ENCODE measurements at places on chromosomes 3 and 15.
A peak's percentile ranks its signal among the peaks of the same experiment; 100 is the strongest.

GRCh38 chr15:54033356-54033860, 55.2 kb downstream of the UNC13C start:
- DNase-seq: no peak

- no peak for DNase-seq
Observed at GRCh38 chr3:37745076-37745475, 116.6 kb upstream of the CTDSPL start.

DNA sequence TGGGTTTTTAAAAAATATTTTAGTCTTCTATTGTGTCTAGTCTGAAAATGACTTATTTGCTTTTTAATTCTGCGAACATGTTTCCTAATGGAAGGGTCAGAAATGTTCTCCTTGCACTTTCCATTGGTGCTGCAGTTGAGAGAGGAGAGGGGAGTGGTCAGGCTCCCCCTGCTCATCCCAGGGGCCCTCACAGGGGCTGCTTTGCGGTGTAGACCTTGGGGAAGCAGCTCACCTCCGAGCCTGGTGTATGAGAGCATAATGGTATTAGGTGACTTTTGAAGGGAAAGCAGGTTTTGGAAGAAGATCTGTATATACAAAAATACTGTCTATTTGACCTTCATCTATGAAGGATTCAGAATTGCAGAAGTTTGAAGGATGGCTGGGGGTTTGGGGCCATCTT, 28.3 kb downstream of the APBA2 start:
- no peak for DNase-seq

DNA sequence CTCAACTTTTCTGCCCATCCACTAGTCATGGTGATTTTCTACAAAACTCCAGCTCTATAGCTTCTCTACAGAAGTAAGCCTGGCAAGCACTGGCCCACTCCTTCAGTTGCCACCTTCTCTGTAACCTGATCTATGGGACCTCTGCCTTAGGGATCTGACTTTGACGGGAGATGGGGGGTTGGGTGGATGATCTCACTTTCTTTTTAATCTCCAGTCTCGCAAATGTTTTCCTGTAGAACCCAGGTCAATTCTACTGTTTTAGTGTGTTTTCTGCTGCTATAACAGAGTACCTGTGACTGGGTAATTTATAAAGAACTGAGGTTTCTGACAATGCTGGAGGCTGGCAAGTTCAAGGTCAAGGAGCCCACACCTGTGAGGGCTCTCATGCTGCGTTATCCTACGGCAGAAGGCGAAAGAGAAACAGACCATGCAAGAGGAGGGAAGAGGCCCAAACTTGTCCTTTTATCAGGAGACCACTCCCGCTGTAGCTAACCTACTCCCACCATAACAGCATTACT, 189.9 kb upstream of the THRB start:
- no peak for DNase-seq

- DNase-seq: no peak
Observed at GRCh38 chr3:12142476-12142875, 16.2 kb downstream of the TIMP4 start.

DNA sequence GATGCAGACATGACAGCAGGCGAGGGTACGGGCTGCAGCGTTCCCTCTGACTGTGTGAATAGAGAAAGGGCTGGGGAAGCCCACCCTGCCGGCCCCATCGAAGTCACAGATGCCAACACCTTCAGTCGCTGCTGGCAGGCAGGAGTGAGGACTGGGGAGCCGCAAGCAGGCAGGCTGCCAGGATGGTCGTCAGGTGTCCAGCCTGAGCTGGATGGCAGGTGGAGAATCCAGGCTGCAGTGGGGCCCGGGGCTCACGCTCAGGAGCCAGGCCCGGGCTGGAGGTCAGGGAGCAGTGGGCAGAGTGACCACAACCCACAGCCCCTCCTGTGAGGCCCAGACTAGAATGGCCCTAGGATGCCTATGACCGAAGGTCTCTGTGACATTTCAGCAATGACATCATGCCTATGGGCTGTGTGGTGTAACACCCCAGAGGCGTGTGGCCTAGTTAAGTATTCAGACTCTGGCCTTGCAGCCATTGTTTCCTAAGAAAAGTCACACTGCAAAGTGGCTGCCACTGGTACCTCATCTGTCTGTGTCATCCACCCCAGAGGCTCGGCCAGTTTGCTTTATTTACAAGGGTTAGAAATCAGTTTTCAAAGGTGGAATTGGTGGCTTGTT, 15.7 kb downstream of the PRR23E start:
- no peak for DNase-seq

- no peak for DNase-seq
Observed at GRCh38 chr15:62972814-62973213, 69.7 kb upstream of the TPM1 start.

DNA sequence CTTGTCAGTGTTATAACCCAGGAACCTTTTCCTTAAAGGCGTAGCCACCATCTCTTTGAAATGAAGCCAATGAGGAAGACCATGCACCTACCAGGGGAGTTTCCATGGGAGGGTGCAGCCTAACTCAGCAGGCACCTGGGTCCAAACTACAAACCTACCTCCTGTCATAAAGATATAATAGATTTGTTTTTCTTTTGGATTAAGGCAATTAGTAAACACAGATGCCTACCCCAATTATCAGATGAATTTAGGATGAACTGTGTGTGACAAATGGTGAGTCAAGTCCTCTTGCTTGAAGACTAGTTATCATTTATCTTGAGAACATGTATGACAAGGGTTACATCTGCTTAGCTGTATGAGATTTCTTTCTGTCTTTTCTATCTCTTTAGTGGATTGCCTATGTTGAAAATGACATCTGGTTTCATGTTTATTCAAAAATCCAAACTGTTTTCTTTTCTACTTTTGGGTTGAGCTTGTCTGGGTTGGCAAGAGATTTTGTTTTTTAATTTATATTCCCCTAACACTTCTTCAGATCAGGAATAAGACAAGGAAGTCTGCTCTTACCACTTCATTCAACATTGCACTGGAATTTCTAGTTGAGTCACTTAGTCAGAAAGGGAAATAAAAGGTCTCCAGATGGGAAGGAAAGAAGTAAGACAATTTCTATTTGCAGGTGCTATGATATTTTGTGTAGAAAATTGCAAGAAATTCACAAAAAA, 149.9 kb downstream of the NEK10 start:
- no peak for DNase-seq

DNA sequence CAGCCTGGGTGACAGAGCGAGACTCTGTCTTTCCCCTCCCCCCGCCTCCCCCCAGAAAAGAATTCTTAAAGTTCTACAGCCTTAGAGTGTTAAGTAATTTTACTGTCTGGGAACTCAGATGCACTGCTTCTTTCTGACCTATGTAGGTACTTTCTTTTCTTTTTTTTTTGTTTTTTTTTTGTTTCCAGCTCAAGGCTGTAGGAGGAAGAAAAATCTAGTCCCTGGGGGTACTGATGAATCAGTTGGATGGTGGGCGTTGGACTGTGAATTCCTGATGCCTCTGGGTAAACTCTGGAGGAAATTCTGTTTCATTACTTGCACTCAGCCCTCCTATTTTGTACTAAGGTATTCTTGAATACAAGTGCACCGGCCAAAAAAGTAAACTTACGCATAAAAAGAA, 10.8 kb downstream of the GHRL start:
- no peak for DNase-seq

DNA sequence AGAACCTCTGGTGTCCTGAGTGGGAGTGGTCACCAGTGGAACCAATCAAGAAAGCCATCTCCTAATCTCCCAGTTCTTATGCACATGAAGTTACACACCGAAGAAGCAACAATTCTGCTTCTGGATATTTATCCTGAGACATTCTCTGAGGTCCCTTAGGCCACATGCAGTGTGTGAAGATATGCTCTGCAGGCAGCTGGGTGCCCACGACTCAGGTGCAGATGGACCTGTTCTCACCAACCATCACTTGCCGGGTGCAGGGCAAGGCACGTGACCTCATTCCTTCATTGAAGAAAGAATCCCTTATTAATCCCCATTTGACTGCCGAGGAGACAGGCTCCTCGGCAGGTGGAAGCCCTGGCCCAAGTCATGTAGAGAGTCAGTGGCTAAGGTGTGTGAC, 79.8 kb downstream of the WNT7A start:
- no peak for DNase-seq

DNA sequence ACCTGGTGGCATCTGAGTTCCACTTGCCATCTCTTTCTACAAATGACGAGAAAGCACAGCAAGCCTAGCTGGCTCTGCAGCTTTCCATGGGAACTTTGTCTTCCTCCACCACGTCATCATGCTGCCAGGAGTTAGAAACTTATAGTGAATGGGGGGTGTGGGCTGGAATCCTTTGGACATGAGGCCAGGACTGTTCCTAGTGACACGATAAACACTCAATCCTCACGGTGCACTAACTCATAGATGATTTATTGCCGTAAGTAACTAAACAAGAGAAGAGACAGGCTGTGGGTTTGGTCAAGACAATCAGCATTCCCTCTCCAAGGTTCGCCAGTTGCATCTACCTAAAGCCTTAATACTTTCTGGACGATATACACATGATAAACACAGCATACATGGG, 50.6 kb downstream of the OXNAD1 start:
- no peak for DNase-seq

GRCh38 chr3:18223571-18223970, 201.6 kb downstream of the SATB1 start:
- no peak for DNase-seq

DNA sequence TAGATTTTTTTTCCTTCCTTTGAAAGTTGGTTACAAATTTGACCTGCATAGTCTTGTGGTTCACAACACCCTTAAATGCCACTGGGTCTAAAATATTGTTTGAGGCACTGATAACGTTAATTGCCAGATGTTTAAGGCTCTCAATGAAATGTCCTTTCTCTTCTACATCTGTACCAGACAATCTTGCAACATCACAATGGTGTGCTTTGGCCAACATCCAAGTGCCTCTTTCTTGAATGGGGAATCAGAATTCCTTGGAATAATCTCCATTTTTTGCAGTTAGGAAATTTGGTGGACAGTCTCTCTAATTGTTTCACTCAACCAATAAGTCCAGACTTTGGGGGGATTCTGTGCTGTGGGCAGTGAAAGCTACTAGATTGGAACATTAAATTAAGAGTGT, 26.0 kb upstream of the PEX5L start:
- no peak for DNase-seq

DNA sequence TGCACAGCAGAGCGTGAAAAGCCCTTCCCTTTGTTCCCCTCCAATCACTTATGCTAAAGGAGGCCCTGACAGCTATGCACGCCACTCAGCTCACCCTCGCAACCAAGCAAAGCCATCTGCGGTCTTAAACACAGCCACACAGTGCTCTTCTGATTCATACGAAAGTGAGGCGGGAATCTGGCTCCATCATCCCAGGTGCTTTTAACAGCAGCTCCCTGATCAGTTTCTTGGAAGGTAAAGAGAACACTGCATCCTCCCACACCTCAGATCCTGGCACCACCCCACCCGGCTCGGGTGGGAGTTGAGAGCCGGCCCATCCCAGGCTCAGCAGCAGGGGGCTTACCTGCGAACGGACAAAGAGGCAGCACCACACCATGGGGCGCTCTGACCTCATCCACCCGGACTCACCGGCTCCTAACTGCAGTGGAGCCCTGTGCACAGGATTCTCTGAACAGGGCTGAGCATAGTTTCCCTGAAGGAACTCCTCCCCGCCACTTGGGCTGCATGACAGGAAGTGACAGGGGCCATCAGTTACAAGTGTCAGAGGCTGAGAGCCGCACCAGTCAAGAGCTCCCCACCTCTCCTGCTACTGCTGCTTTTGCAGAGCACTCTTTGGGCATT, 114.3 kb upstream of the ARHGEF3 start:
- DNase-seq: peak; percentile 81

DNA sequence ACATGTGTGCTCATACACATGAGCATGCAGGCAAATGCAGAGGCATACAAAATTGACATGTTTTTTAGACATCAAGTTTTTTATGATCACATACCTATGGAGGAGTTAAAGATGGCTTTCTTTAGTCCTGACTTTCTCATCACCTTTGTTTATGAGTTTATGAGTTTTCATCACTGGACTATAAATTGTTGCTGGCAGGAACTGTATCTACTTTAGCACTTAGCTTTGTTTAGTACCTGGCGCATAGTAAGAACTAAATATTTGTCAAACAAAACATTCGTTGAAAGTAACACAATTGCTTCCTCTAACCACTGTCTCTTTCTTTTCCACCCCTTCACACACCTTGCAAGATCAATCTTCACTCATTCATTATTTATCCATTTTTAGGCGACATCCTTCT, 182.6 kb downstream of the SUCNR1 start:
- DNase-seq: no peak

GRCh38 chr3:183917776-183918175, 33.1 kb upstream of the PARL start:
- no peak for DNase-seq

DNA sequence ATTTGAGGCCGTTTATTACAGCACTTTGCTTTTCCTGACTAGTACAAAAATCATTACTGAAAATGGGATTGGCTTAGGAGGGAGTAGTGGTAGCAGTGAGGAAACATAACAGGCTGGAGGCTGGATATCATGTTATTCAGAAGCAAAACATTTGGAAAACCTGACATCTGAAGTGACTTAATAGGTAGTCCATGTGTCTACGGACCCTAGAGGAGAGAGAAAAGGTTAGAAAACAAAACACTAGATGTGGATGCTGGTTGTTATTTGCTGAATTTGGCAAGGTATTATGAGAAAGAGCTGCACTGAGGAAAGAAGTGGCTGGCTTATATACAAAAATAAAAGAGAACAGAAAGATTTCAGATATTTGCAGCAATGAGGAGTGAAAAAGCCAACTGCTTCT, 139.9 kb downstream of the MEX3B start:
- no peak for DNase-seq

DNA sequence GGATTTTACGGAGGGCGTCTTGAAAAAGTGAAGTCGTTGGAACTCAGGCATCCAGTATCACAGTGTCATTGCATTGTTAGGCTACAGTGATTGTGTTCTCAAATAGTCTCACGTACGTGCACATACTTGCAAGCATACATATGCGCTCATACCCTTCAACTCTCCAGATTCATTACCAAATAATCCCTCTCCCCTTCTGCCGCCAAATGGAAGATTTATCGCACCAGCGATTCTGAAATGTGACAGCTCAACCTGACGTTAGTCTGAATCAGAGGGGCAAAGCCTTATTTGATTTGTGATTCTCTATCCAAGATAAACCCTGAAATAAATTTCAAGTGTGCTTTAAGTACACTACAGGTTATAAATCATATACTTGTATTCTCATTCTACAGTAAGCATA, 119.4 kb downstream of the GADL1 start:
- DNase-seq: no peak

- DNase-seq: no peak
Observed at GRCh38 chr3:13851997-13852637, 27.8 kb downstream of the WNT7A start.

DNA sequence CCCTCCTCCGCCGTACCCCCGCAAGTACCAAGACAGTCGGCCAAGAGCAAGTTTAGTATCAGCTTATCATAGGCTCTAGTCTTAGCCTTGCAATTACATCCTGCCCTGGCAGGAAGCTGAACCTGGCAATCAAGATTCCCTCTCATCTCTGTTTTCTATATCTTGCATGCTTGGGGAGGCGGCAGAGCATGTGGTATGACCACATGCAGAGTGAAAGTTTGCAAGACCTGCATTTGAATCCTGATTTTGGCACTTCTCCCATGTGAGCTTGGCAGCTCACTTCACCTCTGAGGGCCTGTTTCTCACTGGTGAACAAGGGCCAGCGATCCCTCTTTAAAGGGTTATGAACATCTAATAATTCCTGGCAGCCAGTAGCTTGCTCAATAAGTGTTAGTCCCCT, 106.1 kb upstream of the FRMD4B start:
- DNase-seq: no peak
